ENCODE measurements at places on chromosomes 3 and 15. TPM values are rescaled to one million over a fixed set of nuclear protein-coding genes. Genes with fewer than 3 reads are reported as not detected.

The PLSCR1 gene
- 99.5 TPM for polyA plus RNA-seq

The RARB gene
- polyA plus RNA-seq: 52.0 TPM

The C3orf70 gene
- 9.8 TPM for polyA plus RNA-seq

The COLQ gene
- 10.2 TPM for polyA plus RNA-seq

Data from left renal pelvis (tissue), 4 donors.